ENCODE measurements at places on chromosomes 13 and 19.

DNA sequence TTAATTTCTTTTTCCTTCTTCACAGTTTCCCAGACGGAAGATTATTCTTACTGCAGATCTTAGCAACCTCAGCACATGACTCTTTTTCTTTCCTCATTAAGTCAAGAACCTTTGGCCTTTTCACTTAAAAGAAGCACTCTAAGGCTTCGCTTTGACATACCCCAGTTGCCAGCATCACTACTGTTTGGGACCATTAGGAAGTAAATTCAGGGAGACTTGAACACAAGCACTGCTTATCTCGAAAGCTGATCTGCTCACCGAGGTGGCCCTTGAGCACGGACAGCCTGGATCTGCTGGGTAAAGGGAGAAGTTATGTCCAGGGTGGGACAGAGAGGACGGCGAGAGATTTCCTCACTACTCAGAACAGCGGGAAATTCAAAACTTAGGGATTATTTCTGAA lies 151.4 kb upstream of the RNF113B start:
- DNase-seq, result no peak

- no peak for DNase-seq
These were observed 37.4 kb downstream of the DOCK9 start for GRCh38 chr13:98940325-98941001.

DNA sequence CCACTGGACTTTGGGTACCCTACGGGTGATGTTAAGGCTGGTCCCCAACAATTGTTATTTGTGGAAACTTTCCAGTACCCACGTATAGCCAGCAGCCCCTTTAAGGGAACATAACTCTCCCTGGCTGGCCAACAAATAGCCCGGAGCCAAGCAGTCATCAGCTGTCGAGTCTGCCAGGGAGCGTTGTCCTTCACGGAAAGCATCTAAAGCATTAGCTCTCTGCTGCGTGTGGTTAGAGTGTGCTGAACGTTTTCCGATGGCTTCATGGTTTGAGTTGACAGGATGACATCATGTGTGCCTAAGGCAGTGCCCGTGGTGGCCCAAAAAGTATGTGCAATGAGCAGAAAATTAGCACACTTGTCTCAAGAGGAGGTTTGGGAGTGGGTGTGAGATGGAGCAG lies 3.3 kb upstream of the ZNF556 start:
- DNase-seq, result no peak

DNA sequence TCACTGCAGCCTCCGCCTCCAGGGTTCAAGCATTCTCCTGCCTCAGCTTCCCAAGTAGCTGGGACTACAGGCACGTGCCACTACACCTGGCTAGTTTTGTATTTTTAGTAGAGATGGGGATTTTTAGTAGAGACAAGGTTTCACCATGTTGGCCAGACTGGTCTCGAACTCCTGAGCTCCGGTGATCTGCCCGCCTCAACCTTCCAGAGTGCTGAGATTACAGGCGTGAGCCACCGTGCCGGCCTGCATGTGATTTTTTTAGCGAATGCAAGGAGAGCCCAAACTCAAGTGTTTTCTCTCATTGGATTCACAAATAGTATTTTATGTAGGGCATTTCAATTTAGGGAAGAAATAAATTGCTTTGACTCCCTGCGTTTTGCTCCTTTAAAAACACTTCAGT lies 4.4 kb downstream of the ZMYM2 start:
- DNase-seq, result no peak

- DNase-seq, result no peak
These were observed 21.7 kb upstream of the SCEL start for GRCh38 chr13:77513719-77514335.

DNA sequence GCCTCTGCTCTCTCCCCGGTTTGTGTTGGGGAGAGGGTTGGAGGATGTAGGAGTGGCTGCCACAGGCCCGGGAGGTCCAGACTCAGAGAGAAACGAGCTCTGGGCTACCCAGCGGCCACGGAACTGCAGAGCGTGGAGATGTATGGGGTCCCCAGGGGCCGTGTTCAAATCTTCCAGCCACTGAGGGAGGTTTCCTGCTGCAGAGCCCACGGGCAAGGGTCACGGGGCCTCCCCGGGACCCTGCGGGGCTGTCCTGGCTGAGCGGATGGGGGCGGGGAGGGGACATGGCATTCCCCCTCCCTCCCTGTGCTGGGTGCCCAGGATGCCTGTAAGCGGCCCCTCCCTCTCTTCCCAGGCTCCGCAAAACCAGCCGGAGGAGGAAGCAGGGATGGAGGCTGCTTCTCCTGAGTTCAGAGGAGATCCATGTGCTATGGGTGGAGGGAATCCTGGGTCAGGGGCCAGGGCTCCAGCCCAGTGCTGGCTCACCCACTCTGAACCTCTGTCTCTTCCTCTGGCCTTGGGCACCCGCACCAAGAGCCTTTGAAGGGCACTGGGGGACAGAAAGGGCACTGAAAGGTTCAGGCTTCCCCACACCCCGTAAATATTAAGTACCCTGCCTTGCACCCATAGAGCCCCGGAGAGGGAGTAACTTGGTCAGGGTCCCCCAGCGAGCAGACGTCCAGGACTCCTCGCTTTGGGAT lies 22.6 kb downstream of the SMIM24 start:
- no peak for DNase-seq

- DNase-seq, result no peak
These were observed 21.4 kb upstream of the UPF3A start for GRCh38 chr13:114259974-114260373.

- no peak for DNase-seq
These were observed 467.8 kb upstream of the ARGLU1 start for GRCh38 chr13:107035778-107036177.

DNA sequence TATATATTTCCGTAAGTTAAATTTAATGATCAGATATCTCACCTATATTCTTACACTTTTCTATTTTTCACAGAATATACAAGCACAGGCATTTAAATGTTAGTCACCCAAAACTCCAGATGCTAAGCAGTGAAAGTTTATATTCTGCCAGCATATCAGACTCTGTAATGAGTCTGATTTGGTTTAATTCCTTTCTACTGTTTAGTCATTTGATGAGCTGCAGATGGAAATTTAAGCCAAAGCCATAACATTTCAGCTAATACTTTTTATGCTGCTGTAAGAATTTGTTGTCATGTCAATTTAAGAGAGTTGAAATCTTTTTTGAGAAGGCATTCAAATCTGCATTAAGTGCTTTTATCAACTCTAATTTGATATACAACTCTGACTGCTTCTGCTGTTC lies 8.0 kb downstream of the FRY start:
- no peak for DNase-seq

GRCh38 chr19:16295057-16295456 lies 29.6 kb upstream of the KLF2 start:
- no peak for DNase-seq

DNA sequence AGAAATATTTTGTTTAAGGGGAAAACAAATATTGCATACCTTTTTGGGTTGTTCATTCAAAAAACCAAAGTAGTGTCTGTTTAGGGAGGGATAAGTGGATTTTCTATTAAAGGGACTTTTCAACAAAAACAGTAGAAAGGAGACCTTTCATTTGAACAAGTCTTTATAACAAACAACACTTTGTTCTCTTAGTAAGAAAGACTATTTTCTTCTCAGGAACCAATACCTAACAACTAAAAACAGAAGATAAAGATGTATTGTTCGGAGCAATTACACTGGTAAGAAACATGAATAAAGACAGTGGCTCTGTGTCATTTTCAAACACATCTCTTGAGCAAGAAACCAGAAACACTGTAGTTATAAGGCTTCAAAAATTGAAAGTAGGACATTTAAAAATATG lies 1610.1 kb upstream of the PCDH20 start:
- no peak for DNase-seq

DNA sequence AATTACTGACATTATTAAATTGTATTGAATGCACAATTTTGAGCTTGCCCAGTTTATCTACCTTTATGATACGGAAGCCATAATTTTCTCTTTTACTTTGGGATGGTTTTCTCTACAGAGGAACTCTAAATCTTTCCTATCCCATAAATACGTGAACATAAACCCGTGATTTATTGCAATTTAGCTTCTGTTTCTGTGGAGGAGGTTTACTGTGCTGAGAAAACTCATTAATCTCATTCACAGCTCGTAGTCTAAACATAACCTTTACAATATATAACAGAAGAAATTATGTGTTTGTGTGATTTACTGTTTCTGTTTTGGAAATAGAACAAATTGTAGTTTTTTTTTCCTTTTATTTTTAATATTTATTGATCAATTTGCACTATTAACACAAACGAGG lies 207.1 kb upstream of the PCDH9 start:
- no peak for DNase-seq

DNA sequence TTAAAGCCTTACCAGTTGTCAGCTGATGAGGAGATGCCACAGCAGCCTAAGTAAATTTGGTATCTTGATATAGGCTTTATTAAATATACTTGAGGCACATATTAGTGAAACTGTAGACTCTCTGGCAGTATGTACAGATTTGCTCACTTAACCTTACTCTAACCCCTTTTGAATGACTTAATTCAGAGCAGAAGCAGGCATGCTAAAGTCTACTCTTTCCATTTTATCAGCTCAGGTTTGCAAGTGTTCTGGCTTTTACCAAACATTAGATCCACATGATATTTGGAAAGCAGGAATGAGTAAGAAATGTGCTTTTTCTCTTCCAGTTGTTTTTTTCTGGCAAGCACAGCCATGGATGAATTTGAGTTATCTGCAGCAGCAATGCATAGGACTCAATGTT lies 541.0 kb upstream of the PCDH9 start:
- no peak for DNase-seq

DNA sequence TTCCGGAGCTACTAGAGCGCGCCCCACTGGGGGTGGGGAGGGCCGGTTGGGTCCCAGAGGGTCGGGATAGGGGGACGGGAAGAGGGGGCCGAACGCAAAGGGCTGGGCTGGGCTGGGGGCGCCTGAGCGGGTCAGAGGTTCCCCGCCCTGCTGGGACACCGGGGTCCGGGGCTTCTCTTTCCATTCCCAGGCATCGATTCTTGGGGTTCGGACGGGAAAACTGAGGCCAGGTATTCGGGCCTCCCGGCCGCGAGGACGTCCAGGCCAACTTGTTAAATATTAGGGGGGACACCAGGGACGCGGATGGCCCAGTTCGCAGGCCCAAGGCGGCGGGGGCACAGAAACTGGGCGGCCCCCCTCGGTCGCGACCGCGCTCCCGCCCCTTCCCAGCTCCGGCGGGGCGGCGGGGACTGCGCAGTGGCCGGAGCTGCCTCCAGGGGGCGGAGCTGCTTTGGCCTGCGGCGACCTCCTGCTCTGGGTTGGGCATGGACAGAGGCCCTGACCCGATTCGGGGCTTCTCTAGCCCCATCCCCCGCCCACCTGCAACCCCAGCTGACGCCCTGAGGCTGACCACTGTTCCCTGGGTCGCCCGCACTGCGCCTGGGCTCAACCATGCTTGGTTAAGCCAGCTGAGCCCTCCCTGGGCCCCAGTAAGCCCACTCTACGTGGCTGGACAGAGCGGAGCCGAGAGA lies 1.2 kb upstream of the KLF16 start:
- DNase-seq, result no peak

DNA sequence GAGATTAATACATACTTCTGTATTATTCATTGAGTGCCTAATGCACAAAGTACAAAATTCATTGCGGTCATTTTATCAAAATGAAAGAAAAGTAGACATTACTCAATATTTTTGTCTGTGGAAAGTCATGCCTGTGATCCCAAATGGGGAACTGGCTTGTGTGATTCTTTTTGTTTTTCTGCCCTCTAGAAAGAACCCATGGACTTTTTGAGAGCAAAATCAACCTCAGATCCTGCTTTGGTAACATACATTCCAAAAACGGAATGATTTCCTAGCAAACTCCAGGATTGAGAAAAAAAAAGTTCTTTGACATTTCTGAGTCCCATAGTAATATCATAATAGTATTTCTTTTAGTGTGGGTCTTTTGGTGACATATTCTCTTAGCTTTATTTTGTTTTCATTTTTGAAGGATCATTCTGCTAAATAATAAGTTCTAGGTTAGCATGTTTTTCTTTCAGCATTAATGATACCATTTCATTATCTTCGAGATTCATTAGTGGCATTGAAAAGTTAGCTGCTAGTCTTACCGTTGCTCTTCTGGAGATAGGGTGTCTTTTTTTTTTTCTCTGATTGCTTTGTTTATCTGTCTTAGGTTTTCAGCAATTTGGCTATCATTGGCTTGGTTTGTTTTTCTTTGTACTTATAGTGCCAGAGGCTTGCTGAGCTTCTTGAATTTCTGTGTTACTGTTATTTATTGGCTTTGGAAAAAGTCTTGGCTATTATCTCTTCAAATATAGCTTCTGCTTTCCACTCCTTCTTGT lies 102.4 kb upstream of the CSNK1A1L start:
- DNase-seq, result no peak

GRCh38 chr13:22562116-22562515 lies 618.7 kb upstream of the SGCG start:
- no peak for DNase-seq

GRCh38 chr13:28248080-28248479 lies 109.7 kb downstream of the PAN3 start:
- no peak for DNase-seq

DNA sequence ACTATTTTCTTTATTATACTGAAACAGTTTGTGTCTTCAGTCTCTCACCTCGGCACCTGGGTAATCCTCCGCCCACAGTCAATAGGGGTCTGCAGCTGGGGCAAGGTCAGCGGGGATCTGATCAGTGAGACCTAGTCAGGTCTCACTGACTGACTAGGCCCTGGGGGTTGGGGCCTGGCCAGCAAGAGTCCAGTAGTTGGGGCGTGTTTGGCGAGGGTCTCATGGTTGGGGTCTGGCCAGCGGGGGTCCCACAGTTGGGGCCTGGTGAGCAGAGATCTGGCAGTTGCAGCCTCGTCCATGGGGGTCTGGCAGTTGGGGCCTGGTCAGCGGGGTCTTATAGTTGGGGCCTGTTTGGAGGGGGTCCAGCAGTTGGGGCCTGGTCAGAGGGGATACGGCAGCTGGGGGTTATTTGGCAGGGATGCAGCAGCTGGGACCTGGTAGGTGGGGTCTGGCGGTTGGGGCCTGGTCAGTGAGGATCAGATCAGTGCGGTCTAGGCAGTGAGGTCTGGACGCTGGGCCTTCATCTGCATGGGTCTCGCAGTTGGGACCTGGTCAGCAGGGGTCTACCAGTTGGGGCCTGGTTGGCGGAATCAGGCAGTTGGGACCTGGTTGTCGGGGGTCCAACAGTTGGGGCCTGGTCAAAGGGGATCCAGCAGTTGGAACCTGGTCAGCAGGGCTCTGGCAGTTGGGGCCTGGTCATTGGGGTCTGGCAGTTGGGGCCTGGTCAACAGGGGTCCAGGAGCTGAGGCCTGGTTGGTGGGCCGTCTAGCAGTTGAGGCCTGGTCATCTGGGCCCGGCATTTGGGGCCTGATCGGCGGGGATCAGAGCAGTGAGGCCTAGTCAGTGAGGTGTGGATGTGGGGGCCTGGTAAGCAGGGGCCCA lies 61.1 kb upstream of the TPM4 start:
- DNase-seq, result no peak

DNA sequence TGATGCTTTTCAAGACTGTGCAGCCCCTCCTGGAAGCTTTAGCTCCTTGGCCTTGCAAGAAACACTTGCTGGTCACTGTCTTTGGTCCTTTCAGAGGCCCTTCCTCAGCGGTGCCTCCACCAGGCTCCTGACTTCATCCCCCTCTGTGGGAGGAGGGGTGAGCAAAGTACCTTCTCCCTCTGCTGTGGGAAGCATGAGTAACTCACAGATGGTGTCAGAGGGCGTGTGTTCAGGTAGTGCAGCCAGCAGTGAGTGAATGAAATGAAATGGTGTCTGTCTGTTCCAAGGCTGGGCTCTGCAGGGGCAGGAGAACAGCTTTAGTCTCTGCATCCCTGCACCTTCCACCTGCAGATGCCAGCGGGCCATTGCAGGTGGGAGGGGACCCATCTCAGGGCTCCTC lies 102.9 kb downstream of the SHISA2 start:
- no peak for DNase-seq
